ENCODE measurements at places on chromosomes 5 and 9.

DNA sequence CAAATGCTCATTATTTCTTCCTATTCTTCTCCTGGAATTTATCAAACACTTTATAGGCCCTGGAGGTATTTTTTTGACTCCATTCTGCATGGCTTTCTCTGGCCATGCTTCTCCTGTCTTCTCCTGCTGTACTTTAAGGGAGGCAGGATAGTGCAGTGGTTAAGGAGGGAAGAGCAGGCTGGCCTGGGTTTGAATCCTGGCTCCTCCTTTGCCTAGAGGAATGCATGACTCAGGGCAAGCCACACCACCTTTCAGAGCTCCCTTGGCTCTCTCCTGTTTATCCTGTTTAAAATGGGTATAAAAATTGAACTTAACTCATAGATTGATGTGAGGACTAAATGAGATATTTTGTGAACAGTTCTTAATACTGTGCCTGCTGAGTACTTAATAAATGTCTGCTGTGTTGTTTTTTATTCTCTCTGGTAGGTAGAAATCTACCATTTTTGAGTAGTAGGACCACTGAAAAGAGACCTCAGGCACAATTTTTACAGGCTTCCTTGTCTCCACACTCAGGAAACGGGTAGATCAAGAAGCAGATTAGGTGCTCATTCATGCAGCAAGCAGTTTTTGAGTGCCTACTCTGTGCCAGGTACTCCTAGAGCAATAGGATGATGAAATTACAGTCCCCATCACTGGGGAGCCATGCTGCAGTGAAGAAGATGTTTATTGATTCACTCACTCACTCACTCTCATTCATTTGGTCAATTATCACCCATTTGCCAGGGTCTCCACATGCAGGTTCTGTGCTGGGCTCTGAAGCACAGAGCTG lies 32.7 kb upstream of the ARAP3 start:
- no peak for DNase-seq

DNA sequence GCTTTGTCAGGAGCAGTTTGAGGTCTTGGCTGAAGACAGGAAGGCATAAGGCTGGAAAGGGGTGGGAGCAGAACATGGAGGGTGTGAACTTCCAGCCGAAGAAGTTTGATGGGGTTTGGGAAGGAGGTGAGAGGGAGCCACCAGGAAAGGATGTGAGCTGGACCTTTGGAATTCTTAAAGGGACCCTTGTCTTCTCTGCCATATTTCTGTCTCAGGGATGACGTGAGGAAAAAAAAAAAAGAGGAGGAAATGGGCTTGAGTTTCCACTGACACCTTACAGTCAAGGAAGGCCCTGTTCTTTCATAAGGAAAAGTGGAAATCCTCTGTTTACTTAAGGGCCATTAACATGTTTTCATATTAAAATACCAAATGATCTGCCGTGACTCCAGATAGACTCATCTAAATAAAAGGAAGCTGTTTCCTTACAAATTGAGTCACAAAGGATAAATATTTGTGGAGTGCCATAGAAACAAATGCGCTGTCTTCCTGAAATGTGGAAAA lies 132.1 kb downstream of the PALM2AKAP2 start:
- no peak for DNase-seq

DNA sequence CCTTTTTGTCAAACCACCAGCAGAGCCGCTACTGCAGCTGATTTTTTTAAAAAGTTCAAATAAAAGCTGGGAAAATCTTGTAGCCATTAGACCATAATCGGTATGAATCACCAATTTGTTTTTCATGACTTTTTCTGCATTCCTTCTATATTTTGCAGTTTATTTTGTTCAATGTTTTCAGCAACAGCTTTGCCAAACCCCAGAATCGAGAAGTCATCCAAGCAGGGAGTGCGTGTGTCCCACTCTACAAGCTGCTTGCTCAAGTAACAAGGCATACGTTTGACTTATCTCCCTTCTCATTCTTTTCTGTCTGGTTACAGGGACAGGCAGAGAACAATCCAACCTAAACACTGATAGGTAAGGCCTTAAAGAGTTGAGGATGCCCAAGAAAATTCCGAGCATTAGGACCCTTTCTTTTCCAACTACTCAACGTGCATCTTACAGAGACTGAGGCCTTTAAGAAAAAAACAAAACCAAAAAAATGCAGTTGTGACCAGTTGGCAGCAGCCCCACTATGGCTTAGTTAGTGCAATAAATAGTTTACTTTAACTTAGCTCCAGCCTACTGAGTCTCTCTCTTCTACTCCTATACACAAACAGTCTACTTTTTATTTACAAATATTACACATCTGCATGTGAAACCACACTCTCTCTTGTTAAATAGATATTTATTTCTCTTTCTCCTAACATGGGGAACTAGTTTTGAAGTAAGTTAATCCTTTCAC lies 134.7 kb upstream of the SLIT3 start:
- no peak for DNase-seq

DNA sequence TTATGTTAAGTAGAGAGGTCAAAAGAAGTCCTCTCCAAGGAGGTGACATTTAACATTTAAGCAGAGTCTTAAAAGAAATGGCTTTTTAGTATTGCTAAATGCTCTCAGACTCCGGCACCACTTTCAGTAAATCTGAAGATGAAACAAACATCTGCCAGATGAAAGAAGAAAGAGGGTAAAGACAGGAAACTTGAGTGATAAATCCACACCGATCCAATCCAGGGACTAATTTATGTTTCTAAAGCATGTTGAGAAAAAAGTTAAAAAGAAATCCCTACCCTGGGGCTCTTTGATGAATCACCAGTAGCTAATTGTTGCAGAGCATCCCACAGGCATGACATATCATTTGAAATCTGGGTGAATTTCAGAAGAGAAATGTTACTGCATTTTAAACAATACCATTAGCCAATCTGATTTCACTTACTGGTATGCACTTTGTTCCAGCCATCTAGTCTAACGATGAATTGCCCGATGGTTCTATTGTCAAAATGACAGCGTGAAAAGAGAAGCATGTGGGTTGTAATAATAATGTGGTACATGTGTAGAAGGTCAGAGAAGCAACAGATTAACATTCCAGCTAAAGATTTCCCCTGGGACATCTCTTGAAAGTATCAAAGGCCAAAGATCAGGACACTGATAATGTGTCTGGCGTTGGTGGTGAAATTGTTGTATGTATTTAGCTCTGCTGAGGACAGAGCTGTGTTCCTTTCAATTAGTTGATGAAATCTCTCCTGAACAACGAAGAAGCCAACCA lies 485.7 kb downstream of the CSNK1G3 start:
- DNase-seq: no peak

- DNase-seq: no peak
Observed at GRCh38 chr5:86101966-86102365, 515.8 kb upstream of the COX7C start.

- DNase-seq: no peak
Observed at GRCh38 chr5:153780876-153781705, 257.6 kb downstream of the FAM114A2 start.

- no peak for DNase-seq
Observed at GRCh38 chr9:88437210-88438146, 49.2 kb downstream of the SPIN1 start.
